ENCODE measurements at places on chromosomes 12 and 14.
A peak's percentile ranks its signal among the peaks of the same experiment; 100 is the strongest.

- no peak for DNase-seq
These were observed 6.2 kb upstream of the ARID4A start for GRCh38 chr14:58292187-58292586.

DNA sequence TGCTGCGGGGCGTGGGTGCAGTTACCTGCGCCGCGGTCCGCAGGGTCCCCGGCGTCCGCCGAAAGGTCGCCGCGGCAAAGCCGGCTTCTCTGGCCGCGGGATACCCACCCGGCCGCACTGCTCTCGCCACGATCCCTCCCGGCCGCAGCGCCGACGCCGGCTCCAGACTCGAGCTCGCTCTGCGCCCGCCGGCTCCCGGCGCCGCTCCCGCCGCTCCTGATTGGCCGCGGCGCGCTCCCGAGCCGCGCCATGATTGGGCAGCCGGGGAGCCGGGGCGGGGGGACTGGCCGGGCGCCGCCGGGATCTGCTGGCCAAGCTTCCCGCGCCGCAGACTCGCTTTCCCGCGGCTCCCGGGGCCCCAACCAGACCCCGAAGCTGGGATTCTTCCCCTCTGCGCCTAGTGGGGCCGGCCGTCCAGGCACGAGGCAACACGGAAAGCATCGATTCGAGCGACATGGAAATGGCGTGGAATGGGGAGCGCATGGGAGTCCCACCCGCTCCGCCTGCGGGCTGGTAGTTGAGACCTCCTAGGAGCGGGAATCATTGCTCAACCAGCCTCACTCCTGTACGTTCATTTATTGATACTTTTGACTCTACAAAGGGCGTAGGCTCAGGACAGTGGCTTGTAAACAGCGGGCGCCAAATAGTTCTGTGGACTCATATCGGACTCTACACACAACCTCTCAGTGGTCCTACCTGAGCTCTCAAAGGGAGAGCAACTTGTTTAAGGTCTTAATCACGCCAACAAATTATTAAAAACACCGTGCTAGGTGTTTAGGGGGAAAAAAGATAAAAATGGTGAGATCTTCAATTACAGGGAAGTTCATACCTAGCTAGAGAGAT is 36.4 kb upstream of the STON2 start:
- peak; percentile 24 for DNase-seq

- DNase-seq: no peak
These were observed 352.9 kb upstream of the RGS6 start for GRCh38 chr14:71579331-71579730.

DNA sequence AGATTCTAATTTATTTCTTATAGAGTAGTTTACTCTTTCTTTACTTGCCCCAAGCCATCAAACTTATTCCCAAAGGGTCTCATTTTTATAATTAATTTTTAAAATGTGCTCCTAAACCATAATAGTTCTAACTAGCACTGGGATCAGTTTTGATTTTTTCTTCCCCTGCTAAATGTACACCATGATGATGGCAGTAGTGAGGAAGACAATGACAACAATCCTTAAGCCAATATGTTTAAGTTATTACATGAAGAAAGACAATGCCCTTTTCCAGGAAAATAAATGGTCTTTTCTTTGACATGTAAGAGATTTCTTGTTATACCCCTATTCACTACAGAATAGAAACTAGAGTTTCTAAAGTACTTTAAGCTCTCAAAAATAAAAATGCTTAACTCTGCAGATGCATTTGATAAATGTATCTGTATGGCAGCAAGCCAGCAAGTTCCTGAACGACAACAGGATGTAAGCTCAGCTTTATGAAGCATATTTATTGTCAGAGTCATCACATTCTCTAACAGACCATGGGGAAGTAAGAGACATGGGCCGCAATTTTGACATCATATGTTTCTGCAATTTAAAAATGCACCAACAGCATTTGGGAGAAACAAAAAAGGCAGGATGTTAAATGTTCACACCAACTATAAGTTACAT is 36.0 kb upstream of the SNX6 start:
- DNase-seq: peak; percentile 69

DNA sequence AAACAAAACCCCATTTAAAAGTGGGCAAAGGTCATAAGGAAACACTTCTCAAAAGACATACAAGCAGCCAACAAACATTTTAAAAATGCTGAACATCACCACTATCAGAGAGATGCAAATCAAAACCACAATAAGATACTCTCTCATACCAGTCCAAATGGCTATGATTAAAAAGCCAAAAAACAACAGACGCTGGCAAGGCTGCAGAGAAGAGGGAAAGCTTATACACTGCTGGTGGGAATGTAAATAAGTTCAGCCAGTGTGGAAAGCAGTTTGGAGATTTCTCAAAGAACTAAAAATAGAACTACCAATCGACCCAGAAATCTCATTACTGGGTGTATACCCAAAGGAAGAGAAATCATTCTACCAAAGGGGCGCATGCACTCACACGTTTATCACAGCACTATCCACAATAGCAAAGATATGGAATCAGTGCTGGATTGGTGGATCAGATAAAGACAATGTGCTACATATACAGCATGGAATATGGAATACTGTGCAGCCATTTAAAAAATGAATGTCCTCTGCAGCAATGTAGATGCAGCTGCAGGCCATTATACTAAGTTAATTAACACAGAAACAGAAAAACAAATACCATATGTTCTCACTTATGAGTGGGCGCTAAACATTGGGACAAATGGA is 102.1 kb upstream of the DAAM1 start:
- DNase-seq: no peak

DNA sequence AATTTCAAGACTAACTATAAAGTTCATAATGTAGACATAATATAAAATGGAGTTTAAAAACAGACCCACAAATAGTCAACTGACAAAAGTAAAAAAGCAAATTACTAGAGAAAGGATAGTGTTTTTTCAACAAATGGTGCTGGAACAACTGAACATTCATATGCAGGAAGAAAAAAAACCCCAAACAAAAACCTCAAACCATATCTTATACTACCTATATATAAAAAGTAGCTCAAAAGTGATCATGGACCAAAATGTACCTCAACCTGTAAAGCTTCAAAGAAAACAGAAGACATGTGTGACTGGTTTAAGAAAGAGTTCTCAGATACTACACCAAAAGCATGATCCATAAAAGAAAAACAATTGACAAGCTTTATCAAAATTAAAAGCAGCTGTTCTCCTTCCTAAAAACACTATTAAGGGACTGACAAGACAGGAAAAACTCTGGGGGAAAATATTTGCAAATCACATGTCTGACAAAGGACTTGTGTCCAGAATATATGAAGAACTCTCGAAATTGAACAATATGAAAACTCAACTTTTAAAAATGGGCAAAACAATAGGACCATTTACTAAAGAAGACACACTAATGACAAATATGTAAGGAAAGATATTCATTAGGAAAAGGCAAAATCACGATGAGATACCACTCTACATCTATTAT is 22.7 kb upstream of the ARID4A start:
- DNase-seq: no peak

GRCh38 chr12:88922816-88923215 is 342.5 kb upstream of the KITLG start:
- no peak for DNase-seq

GRCh38 chr14:21924479-21924878 is 250.9 kb upstream of the OR4E1 start:
- DNase-seq: no peak

DNA sequence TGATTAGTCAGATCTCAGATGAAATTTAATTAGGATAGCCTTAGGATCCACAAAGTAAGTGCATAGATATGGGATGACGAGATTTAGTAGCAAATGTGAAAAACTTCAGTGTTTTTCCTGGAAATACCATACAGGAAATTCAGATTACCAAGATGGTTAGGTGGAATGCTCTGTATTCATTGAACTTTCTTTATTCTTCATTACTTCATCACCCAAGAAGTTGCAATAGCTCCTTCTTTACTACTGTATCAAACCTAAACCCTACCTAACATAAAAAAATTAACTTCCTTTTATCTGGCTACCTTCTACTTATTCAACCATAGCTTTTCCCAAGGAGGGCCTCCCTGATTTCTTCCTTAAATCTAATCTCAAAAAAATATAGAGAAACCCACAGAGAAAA is 100.4 kb downstream of the TTC6 start:
- no peak for DNase-seq

GRCh38 chr14:22517117-22517720 is 71.8 kb downstream of the DAD1 start:
- no peak for DNase-seq

DNA sequence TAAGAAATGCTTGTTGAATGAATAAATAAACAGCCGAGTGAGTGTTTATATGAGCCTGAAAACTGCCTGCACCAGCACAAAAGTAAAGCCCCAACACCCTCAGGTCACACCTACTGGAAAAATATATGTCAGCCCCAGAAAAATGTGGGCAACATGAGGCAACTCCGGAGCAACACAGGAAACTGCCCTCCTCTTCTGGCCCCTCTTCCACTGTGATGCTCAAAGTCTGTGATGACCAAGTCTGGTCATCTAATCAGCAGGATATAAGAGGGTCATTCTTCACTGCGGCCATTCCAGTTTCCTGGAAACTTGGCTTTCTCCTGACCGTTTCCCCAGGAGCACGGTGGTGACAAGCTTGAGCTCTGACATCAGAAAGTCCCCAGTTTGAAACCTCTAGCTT is 159.6 kb upstream of the PZP start:
- no peak for DNase-seq

- DNase-seq: no peak
These were observed 27.7 kb upstream of the TBX3 start for GRCh38 chr12:114711689-114712152.

DNA sequence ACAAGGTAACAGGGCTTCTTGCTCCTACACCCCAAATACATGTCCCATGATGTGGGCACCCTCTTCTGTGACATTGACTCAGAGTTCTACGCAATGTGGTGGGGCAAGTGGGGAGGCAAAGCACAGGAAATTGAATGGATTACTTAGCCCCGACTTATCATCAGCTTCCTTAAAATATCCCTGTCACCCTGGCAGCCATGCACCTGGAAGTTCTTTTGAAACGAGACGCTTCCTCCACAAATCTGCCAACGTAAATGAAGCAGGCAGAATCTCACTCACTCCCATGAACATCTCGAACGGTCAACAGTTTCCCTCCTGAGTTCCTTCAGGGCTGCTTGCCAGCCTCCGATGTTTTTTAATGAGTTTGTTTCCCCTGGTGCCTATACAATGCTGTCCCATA is 33.5 kb downstream of the RNFT2 start:
- DNase-seq: no peak

DNA sequence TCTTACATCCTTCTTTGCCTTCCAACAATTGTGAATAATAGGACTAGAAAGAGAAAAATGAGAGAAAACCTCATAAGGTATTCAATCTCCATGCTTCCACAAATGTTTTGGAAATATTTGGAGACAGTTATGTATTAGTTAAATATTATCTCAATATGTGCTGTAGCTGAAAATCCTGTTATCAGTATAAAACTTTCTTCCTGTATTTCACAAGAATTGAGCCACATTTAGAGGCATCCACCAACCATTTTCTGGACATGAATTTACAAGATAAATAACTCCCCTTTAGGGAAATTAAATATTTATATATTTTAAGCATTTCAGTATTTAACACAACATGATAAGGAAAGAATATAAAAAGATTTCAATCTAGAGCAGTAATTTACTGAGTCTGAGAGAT is 200.3 kb downstream of the GPHN start:
- DNase-seq: no peak

GRCh38 chr14:43792980-43793379 is 714.1 kb downstream of the FSCB start:
- DNase-seq: no peak

GRCh38 chr12:52627395-52628110 is 9.2 kb upstream of the KRT73 start:
- DNase-seq: no peak

GRCh38 chr14:65103150-65103760 is 938 bp upstream of the MAX start:
- DNase-seq: no peak

GRCh38 chr14:61472801-61473376 is 151.5 kb downstream of the PRKCH start:
- DNase-seq: no peak

DNA sequence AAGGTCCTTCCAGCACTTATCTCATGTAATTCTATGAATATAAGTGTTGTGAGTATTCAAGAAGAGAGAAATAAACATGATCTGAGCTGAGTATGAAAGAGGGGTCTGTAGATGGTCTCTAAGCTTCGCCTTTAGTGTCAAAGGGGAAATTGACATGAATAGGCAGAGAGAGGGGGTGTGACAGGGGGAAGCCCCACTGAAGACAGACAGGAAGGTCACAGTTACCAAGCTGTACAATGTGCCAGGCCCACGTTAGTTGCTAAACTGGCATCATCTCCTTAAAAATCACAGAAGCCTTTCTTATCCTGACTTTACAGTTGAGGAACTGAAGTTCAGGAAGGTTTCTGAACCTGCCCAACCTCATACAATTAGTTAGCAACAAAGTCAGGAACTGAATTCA is 7.6 kb downstream of the ARHGEF40 start:
- DNase-seq: no peak

DNA sequence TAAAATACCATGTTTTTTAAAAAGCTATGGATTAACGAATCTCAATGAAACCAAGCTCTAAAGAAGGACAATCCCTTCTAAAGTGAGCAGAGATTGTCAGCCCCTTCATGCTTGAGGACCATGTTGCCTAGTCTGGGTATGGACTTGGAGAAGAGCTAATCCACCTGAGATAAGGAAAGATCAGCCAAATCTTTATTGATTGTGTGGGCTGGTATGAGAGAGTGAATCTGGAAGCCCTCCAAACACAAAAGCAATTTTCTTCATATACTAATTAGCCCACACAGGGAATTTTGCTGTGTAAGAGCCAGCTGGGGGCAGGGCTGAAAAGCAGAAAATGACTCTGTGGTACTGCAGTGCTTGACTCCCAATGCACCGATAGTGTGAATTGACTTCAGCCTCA is 47.4 kb upstream of the DICER1 start:
- no peak for DNase-seq

GRCh38 chr12:95150501-95150900 is 66.8 kb downstream of the FGD6 start:
- no peak for DNase-seq

GRCh38 chr12:120834489-120835303 is 69.5 kb downstream of the SPPL3 start:
- DNase-seq: no peak

- DNase-seq: no peak
These were observed 14.6 kb downstream of the GTF2A1 start for GRCh38 chr14:81206115-81206514.

- DNase-seq: peak; percentile 19
These were observed 85.6 kb upstream of the DIO3 start for GRCh38 chr14:101475456-101476257.

GRCh38 chr12:65996146-65996545 is 134.4 kb downstream of the LLPH start:
- DNase-seq: no peak

DNA sequence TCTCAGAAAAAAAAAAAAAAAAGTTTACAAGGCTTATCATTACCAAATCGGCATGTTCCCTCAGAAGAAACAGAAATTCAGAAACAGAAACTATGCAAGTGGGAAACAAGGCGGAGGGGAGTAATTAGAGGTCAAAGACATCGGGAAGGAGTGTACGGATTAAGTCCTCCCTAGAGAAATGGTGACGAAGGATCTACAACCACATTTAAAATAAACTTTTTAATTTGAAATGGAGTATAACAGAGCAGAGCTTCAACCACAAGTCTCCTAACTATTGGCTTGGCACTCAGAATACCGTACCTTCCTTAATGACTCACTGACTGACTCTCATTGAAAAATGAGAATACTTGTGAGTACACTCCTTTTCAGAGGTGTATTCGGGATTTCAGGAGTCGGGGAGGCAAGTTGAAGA is 908 bp downstream of the ENTPD5 start:
- DNase-seq: peak; percentile 18

GRCh38 chr12:97753332-97753731 is 290.7 kb downstream of the RMST start:
- no peak for DNase-seq
